ENCODE measurements at places on chromosomes 2 and 18.

GRCh38 chr18:67302043-67302442 is 214.5 kb downstream of the DSEL start:
- DNase-seq, result no peak

DNA sequence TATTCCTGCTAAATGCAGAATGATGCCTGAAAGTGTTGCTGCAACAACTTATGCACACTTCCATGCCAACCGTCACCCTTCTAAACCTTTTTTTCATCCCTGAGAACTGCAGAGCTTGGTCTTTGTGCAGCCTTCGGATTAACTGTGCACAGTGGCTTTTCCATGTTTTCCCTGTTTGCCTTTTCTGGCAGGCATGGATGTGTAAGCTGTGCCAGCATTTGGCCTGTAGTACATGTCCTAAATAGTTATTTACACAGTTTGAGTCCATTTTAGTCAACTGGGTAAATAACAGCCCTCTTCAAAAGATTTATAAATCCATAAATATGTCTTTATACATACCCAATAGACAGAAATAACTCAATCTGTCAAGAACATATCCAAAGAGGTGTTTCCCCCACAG is 31.5 kb downstream of the MEIS1 start:
- no peak for DNase-seq

DNA sequence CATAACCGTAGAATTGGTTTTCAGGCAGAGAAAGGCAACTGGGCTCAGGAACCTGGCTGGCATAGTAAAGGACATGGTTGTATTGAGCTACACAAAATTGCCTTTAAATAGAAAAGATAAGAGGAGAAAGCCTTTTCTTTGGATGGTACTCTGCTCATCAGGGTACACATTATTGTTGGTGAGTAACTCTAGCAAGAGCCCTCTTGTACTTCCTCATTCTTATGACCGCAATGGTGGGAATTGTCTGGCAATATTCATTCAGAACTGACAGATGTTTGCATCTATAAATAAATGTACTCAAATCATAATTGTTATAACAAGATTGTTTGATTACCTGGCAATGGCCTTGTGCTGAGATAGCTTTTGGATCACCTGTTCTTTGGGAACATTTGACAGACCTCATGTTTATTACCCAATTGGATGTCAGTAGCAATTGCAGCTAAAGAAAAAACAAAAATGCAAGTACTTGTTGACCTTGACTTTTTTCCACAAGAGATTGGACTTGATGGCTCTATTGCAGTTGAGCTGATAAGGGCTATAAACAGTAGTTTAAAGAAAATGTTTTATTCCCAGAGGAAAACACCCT is 43.9 kb downstream of the MEIS1 start:
- no peak for DNase-seq

- DNase-seq, result no peak
These were observed 10.1 kb downstream of the AMER3 start for GRCh38 chr2:130765464-130765863.

GRCh38 chr2:58959996-58960395 is 718.9 kb upstream of the FANCL start:
- no peak for DNase-seq

GRCh38 chr2:152015552-152015951 is 83.3 kb downstream of the CACNB4 start:
- DNase-seq, result no peak

- DNase-seq, result no peak
These were observed 21.8 kb upstream of the RPIA start for GRCh38 chr2:88669482-88670214.

- peak; percentile 74 for DNase-seq
These were observed 194.5 kb downstream of the TNS1 start for GRCh38 chr2:217808326-217808725.

DNA sequence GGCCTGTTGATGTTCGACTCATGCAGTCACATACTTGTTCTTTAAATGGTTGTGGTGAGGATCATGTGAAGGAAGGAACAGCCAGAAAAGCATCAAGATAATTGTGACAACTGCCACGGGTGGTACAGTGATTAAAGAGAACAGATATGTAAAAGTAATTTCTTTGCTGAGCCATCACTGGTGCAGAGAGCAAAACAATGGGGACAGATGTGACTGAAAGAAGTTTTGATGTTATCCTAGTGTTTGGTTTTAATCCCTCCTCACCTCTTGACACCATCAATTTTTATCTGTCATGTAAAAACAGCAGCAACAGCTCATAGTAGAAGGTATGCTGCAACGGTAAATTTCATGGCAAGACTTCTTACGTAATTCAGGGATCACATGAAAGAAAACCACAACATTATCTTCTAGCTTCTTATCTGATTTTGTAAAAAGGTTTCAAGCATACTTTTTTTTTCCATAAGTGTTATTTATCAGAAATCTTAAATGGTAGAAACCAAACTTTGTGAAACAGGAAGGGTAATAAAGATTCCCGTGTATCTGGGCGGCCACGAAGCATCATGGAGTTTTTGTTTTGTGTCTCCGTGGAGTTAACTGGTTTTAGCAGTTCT is 65.2 kb downstream of the PLCL1 start:
- DNase-seq, result no peak

GRCh38 chr18:56316727-56317126 is 321.7 kb downstream of the TXNL1 start:
- no peak for DNase-seq

- DNase-seq, result peak; percentile 86
These were observed 60.3 kb upstream of the AGPS start for GRCh38 chr2:177332026-177332991.

DNA sequence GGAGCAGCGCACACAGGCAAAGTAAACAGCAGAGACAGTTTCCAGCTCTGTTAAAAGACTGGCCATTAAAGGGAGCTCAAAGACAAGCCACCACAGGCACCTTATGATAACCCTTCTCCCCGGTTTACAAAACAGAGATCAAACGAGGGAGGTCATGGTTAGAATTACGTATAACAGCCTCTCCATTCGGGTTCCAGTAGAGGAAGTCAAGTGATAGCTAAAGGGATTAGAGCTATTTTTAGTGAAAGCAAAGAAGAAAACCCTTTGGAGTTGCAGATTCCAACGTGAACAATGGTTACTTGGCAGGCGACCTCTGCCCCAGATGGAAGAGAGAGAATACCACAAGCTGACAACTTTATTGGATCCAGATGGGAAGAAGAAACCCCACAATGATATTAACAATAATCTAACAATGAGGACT is 31.2 kb upstream of the EDAR start:
- no peak for DNase-seq

GRCh38 chr2:7744827-7745226 is 827.6 kb downstream of the RNF144A start:
- no peak for DNase-seq

DNA sequence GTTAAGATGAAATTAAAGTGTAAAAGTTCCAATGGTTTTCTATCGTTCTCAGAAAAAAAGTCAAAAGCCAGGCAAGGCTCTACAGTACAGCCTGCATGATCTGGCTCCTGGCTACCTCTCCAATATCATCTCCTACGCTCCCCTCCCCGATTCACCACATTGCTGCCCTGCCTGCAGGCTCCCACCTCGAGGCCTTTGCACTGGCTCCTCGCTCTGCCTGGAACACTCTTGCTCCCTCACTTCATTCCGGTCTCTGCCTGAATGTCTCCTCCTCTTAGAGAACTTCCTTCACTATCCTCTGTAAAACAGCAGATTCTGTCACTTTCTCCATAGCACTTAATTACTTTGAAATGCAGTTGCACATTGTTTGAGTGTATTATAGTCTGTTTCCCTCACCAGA is 72.5 kb downstream of the KLF7 start:
- no peak for DNase-seq

GRCh38 chr2:219362524-219363164 is 25.1 kb downstream of the DNPEP start:
- no peak for DNase-seq

DNA sequence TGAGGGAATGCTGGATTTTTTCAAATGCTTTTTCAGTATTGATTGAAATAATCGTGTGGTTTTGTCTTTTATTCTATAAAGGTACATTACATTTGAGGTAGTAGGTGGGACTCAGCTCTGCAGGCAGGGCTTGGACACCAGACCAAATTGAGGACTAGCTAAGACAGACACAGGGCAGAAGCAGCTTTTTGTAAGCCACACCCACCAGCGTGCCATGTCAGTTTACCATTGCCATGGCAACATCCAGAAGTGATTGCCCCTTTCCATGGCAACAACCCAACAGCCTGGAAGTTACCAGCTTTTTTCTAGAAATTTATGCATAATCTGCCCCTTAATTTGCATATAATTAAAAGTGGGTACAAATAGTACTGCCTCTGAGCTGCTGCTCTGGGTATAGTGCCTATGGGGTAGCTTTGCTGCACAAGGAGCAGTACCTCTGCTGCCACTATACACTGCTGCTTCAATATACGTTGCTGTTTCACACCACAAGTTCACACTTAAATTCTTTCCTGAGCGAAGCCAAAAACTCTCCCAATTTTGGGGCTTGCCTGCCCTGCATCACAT is 23.6 kb upstream of the VWA3B start:
- no peak for DNase-seq

DNA sequence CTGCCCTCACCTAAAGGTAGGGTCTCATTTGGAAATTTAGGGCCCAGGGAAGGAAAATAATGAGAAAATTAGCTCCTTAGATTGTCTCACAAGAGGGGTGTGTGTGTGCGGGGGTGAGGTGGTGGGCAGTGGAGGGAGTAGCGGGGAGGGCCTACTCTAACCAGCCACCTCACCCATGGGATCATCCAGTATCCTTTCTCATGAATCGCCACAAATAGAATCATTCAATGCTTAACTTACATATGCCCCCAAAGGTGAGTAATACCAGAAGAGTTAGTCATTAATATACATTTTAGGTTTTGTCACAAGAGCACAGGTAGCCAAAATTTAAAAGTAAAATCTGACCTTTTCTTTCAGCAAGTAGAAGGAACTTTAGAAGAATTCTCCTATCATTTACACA is 122.1 kb downstream of the PLEKHM3 start:
- DNase-seq, result no peak

GRCh38 chr2:148656516-148656915 is 12.0 kb downstream of the EPC2 start:
- no peak for DNase-seq

DNA sequence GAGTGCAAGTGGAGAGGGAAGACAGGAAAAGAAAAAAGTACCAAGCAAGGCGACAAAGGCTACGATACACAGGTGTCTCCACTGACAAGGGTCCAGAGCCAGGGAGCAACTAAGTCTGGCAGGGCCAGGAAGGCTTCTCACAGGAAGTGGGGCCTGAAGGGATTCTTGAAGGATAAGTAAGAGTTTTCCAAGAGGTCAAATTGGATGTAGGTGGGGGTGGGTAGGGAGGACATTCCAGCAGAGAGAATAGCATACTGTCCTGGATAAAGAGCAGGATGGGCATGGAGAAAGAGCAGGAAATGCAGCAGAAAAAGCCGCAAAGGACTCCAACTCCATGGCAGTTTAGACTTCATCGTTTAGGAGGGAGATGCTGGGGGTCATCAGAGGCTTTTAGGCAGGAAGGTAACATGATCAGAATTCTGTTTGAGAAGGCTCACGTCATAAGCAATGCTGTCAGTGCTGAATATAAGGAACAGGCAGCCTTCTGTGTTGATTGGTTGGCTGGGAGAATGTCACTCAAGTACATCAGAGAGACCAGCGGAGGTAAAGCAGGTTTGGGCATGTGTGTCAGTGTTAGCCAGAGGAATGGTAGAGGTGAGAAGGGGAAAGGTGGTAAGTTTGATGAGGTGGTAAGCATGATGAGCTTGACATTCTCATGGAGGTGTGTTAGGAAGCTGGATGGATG is 35.1 kb downstream of the ARHGAP25 start:
- no peak for DNase-seq

DNA sequence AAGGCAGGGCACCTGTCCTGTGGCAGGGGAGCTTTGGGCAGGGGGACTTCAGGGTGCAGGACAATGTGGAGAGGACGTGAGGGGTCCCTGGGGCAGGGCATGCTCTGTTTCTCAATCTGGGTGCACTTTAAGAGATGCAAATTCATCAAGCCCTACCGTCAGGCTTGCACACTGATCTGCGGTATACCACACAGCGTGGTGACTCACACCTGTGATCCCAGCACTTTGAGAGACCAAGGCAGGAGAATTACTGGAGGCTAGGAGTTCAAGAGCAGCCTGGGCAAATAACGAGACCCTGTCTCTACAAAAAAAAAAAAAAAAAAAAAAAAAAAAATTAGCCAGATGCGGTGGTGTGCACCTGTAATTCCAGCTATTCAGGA is 10.2 kb upstream of the GPC1 start:
- no peak for DNase-seq

DNA sequence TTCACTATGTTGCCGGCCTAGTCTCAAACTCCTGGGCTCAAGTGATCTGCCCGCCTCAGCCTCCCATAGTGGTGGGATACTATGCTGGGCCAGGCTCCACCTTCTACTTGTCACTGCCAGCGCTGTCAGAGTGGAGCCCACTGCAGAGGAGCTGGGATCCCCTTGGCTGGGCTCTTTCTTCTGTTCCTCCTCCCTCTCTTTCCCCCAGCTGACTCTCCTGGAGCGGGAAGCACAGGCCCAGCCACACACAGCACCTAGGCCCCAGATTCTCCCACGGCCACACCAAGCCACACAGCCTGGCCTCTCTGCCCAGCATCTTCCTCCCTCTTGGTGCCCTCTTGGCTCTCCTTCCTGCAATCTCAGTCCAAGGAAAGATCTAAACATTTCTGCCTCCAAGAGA is 3.7 kb upstream of the GAREM2 start:
- peak; percentile 9 for DNase-seq

DNA sequence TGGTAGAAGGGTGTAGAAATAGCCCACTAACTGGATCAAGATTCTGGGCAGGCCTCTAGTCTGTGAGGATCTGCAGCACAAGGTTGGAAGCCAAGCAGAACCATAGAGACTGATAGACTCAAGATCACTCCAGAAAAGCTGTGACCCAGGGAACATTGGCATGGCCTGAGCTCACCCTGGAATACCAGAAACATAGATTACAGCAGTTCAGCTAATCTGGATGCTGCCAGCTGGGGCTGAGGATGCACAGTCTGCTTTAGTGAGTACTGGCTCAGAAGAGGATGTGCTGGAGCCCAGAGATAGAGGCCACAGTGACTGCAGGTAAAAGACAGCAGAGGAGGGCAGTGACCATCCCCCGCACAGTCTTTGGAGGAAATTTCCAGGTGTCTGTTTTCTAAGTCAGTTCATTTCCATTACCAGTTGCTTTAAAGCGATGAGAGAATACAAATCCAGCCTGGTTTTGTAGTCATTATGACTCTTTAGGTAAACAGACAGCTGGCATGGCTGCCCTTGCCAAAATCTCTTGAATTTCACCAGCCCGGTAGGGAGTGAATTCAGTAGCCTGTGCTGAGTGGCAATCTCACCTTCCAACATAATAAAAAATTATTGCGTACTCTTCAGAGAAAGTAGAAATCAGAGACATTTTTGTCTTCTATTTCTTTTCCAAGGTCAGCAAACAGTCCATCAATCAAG is 119.2 kb downstream of the ANTXR1 start:
- no peak for DNase-seq

DNA sequence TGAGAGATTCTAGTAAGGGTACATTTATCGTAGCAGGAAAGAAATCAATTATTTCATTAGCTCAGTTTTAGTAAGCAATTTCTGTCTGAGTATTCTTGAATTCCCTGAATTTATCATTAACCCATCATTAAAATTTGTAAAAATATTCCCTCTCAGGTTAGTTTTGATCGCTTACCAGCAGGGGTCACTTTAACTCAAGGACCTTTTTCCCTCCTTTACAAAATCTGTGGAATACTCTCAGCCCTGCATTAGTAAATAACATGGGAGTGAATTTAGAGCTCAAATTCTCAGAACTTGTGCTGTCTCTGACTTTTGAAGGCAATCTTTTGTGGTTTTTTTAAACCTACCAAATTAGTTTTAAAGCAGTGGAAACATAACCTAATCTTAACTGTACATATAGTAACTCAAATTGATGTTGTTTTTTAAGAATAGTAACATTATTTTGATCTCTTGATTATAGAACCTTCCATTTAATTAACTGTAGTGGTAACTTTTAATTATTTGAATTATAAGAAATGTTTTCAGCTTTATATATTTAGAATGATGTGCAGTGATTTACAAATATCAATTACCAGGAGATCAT is 97.2 kb downstream of the AGPS start:
- DNase-seq, result peak; percentile 34
